ENCODE measurements at places on chromosomes 3 and 15.

GRCh38 chr15:41980654-41981323 lies 8.4 kb upstream of the EHD4 start:
- DNase-seq = no peak

DNA sequence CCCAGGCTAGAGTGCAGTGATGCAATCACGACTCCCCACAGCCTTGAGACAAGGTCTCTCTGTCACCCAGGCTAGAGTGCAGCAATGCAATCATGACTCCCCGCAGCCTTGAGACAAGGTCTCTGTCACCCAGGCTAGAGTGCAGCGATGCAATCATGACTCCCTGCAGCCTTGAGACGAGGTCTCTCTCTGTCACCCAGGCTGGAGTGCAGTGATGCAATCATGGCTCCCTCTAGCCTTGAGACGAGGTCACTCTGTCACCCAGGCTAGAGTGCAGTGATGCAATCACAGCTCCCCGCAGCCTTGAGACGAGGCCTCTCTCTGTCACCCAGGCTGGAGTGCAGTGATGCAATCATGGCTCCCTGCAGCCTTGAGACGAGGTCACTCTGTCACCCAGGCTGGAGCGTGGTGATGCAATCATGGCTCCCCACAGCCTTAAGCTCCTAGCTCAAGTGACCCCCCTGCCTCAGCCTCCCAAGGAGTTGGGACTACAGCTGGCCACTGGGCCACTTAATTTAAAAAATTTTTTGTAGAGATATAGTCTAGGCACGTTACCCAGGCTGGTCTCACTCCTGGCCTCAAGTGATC lies 26.1 kb downstream of the TFRC start:
- DNase-seq = no peak

DNA sequence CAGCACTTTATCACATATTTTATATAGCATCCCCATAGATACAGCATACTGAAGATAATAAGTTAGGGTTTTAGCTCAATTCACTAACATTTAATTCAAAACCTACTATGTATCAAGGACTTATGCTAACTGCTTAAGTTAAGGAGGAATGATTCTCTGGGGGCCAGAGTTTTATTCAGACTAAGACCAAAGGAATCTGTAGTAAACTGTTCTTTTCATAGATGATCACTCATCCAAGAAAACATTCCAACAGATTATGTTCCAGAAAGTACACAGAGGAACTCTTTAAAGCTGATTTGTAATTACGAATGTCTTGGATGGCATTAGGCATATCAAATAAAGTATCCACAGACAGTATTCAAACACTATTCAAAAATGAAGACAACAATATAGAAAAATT lies 226.4 kb downstream of the SCAPER start:
- DNase-seq = no peak

- DNase-seq = no peak
These were observed 44.7 kb downstream of the USP50 start for GRCh38 chr15:50501815-50502214.

DNA sequence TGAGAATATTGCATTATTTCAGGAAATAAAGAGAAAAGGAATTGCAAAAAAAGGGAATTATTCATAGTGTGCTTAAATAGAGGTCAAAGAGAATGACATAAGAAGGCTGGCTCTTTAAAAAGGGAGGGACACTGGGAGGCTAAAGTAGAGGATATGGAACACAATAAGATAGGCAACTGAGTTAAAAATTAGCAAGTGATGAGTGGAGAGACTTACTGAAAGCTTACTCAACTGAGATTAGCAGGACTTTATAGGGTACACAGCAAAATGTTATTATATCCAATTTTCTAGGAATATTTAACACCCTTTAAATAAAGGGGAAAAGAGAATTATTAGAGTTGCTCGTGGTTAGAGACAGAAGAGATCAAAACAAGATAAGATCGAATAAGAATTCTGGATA lies 375.2 kb downstream of the LSAMP start:
- DNase-seq = no peak

GRCh38 chr3:171192176-171192854 lies 165.8 kb upstream of the SLC2A2 start:
- no peak for DNase-seq

DNA sequence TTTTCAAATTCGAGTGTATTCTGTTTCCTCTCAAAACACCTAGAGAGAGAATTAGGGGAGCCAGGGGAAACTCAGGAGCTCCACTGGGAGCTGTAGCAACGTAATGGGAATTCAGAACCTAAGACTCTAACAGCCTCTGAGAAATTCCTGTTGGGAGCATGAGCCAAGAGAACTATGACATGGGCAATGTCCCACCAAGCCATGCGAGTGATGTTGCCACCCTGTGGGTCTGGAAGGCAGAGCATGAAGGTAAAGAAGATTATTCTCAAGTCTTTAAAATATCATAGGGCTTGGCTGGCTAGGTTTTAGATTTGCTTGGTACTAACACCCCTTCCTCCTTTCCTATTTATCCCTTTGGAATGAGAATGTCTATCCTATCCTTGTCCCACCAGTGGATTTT lies 392.6 kb upstream of the ADAMTS9 start:
- DNase-seq = no peak

- DNase-seq = no peak
These were observed 250.2 kb downstream of the FAM43A start for GRCh38 chr3:194935632-194936470.

GRCh38 chr3:150149651-150150051 lies 179.0 kb upstream of the PFN2 start:
- no peak for DNase-seq

- no peak for DNase-seq
These were observed 6.6 kb upstream of the SOX2 start for GRCh38 chr3:181705086-181705480.

DNA sequence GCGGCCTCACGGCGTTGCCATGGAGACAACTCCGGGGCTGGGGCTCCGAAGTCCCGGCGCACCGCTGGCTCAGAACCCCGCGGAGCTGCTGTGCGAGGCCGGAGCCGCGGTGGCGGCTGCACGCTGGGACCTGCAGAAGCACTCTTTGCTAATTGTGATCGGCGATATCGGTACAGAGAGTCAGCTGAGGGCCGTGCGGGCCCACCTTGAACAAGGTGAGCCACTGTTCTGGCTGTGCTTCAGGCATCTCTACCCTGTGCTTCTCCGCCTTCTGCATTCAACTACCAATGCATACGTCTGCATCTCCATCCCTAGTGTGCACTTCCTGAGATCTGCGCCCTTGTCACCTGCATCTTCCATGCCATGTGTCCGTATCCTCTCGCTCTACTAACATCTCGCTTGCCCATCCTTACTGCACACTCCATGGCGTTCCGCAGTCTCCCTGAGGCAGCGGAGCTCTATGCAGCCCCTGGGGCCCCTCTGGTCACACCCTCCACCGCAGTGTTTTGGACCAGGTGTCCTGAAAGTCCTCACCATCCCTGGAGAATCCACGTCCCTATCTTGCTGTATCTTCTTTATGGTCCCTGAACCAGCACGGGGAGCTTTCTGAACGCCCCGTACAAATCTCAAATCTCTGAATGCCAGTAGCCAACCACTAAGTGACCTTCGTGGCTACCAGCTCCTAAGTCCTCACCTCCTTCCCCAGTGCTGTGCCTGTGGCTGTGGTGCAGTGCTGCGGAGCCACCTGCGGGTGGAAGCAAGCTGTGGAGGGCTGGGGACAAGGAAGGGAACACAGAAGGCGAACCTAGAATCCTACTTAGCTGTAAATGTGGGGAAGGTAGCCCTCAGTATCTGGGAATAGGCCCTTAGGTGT lies 6.2 kb upstream of the MAP1A start:
- no peak for DNase-seq

GRCh38 chr3:184335661-184336546 lies 1.5 kb upstream of the FAM131A start:
- DNase-seq = peak; percentile 85

- no peak for DNase-seq
These were observed 162.8 kb downstream of the PTPRG start for GRCh38 chr3:61724183-61724582.

GRCh38 chr15:101110681-101111569 lies 140.9 kb downstream of the CHSY1 start:
- no peak for DNase-seq

Measured in stimulated activated CD4-positive, alpha-beta T cell treated with anti-CD3 and anti-CD28 coated beads, TNF-alpha, amount 100 ng/mL, for 48 hours (primary cell).